Cerebellar cortex (tissue), 1 donor: ENCODE measurements at places on chromosomes 3 and 15.

DNA sequence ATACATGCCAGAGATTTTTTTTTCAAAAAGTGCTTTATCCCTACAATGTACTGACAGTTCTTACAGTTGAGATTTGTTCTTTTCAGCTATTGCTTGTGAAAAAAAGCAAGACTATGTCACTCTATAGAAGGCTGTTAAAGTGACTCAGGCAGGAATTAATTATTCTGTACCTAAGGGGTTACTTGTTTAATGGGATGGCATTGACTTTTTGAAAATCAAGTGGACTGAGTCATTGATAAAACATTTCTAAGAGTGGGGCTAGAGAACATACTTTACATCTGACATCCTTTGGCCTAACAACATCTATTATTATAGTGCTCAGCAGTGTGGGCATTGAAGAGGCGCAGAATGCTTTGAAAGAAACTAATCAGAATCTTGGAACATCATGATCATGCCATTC is 34.3 kb downstream of the INTS14 start:
- no peak for DNase-seq

DNA sequence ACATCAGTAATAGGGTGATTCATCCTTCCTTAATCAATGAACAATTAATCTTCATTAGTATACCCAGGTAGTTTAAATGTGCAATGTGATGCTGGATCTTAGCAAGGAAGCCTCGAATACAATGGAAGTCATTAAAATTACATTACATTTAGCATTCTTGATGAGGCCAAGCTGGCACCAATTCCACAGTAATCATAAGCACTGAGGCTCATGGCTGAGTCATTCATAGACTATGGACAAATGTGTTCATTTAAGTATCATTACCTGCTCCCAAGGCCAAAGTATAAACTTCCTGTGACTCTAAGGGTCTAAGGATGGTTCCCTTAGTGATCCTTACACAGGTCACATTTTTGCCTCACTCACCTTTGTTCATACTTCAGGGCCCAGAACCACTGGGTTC is 266.4 kb upstream of the CDIN1 start:
- DNase-seq = no peak

GRCh38 chr3:59698091-59698490 is 648.3 kb upstream of the CFAP20DC start:
- peak; percentile 27 for DNase-seq

DNA sequence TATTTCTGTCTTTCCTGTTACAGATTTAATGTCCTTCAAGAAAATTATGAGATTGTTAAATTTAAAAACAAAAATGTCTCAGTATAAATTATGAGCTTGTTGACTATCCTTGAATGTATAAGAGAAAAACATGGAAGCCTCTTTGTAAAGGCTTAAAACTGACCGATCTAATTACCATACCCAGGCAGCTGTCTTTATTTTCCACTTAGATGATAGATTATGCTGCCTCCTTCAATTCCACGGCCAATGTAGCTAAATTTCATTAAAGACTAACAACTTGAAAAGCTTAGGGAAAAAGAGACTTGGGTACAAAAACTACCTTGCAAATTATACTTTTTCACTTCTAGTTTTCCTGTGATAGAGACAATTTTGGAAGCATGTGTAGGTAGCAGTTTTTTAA is 88.3 kb downstream of the ATP10A start:
- DNase-seq = no peak

DNA sequence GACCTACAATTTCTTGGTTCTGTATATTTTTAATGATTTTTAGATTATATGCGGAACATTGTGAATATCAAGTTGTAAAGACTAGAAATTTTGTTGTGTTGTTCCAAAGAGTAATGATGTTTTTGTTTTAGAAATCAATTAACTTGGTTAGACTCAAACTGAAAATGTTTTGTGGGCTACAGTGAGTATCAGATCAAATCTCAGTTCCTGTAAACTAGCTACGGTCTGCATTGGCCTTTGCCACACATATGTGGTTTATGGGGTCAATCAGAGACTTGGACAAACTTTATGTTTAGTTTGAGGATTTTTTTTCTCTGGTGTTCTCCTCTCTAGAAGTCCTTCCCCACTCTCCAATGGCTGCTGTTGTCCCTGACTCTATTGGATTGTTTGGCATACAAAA is 308.0 kb upstream of the THRB start:
- DNase-seq = no peak
